Motor neuron (in vitro differentiated cells): ENCODE measurements at places on chromosomes 1 and 21. TPM values are rescaled to one million over a fixed set of nuclear protein-coding genes. Genes with fewer than 3 reads are reported as not detected.

The TNFRSF4 gene
- total RNA-seq = 0.38 and 0.49 TPM in 2 replicates

DNA sequence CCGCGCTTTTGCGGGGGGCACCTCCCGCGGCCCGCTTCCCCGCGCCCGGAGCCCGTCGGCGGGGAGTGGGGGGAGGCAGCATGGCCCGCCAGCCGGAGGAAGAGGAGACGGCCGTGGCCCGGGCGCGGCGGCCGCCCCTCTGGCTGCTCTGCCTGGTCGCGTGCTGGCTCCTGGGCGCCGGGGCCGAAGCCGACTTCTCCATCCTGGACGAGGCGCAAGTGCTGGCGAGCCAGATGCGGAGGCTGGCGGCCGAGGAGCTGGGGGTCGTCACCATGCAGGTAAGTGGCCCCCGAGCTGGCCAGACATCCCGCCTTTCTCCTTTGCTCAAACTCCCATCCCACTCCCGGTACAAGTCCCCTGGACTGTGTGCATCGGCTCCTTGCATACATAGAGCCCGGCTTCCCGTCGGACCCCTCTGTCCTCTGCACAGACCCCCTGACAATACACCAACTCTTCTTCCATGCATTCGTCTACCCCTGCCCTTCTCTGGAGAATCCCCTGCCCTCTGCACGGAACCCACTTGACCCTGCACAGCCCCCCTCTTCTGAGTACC is 812 bp downstream of the CACHD1 start:
- ATAC-seq = peak; percentile 24

DNA sequence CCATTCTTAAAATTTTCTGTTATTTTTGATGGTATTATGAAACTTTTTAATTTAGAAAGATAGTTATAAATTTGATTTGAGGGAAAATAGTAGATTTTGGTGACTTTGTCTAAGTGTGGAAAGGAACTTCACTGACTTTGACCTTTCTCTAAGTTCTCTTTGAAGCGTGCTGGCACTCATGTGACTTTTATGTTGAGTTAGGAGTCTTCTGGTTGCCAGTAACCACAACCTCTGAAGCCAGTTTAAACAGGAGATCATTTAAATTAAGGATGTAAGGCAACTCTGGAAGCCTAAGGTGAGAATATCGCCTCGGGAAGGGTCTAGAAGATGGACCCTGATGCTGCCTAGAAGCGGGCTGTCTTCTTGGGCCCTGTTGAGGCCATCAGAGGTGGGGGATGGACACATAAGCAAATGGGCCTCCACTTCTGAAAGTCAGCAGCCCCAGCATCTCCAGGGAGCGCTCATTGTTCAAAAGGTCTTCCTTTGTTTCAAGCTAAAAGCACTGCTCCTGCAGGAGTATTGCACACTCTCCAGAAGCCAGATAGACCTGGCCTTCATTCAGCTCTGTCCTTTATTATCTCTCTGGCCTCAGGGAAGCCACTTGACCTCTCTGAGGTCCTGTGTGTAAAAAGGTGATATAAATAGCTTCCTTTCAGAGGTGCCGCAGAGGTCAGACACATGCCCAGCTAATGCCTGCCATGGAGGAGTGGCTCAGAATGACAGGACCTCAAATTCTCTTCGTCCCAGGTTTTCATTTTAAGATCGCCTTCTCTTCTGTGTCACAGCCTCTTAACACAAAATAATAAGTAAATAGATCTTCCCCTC is 5.1 kb upstream of the RCAN1 start:
- no peak for ATAC-seq

DNA sequence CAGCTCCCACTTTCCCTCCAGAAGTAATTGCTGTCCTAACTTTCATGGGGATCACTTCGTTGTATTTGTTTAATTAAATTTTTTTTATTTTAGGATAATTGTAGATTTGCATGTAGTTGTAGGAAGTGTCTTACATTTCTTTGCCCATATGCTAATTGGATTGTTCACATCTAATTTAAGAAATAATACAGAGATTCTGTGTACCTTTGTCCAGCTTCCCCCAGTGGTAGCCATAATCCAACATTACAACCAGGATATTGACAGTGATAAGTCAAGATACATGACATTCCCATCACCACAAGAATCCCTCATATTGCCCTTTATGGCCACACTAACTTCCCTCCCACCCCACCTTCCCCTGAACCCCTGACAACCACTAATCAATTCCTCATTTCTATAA is 136.6 kb downstream of the PRDM2 start:
- no peak for ATAC-seq

DNA sequence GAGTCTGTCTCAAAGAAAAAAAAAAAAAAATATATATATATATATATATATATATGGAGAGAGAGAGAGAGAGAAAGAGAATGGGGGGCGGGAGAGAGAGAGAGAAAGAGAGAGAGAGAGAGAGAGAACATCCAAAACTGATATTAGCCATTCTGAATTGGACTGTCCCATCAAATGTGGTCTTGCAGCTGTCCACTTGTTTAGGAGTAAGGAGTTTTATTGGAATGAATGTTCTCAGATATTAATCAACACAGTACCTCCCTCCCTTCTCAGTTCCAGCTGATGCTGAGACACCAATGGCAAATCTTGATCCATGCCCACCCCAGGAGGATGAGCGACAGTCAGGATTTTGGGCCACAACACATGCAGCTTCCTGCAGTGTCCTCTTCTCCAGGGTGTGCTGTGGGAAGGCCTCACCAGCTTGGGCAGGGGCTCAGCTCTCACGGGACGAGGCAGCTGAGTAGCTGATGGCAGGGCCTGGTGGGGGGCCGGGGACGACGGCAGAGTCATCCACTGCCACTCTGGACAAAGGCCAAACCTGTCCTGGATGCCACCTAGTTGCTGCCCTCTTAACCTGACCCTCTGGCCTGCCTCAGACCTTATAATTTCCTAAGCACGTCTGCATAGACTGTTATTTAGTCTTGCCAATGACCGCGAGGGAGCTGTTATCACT is 9.3 kb upstream of the CLDN14 start:
- ATAC-seq = no peak

DNA sequence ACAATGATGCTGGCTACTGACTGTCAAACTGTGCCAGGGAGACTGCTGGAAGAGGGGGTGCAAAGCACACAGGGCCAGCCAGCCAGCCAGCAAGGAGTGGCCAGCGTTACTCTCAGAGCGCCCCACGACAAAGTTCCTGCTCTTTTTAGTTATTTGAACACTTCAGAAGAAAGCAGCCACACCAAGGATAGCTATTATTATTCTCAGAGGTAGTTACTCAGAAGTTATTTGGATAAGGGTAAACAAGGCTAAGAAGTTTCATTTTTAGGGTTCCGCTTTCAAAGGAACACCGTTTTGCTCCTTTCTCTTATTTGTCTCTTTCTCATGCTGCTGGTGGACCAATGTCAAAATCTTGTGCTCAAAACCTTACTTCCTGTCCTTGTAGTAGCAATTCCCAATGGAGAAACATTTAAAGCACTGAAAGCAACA is 59.9 kb downstream of the VANGL2 start:
- no peak for ATAC-seq
